CD4-positive, alpha-beta T cell treated with Interleukin-15 for 4 hours (primary cell): ENCODE measurements at places on chromosomes 2 and 18.

DNA sequence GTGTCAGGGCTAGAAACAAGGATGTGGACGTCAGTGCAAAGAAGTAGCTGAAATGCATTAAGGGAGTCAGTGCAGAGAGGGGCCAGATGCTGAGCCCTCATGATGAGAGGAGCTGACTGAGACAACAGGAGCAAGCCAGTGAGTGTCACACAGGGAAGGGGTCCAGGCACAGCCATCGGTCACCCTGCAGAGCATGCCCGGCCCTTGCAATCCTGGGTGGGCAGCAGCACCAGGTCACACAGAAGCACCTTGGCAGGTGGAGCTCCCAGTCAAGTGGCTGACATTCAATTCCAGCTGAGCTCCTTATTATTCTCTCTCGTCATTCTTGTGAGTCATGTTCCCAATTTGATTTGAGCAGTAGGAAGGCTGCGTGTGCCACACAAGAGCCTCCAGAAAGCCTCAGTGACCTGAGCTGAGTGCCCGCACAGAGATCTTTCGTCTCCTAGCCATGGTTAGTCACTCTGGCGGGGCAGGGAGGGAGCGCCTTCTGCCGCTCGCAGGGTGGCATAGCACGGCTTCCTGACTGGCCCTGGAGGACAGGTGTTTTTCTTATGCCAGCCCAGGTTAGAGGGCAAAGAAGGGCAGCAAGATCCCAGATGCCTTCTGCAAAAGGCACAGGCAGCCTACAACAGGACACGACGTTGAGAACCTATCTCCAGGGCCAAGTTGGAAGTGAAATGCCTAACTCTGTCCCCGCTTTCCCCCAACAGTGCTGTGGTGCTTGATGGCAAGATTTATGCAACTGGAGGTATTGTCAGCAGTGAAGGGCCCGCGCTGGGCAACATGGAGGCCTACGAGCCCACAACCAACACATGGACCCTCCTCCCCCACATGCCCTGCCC is 220.9 kb downstream of the ATAD2B start:
- DNase-seq, result no peak

DNA sequence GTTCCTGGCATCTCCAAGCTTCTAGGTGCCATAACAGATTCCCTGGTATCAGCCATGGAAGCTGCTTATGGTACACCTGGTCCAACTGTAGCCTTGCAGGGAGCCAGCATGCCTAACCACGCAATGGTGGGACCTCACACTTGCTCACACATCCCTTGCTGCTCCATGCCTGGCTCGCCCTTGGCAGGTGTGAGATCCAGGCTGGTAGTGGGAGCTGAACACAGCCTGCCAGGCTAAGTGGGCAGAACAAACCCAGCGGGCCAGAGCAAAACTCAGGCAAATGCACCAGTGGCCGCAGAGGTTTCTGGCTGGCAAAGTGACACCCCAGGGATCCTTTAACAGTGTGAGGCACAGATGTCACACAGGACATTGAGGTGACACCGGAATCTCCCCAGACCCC is 185.8 kb downstream of the NDUFA10 start:
- no peak for DNase-seq

DNA sequence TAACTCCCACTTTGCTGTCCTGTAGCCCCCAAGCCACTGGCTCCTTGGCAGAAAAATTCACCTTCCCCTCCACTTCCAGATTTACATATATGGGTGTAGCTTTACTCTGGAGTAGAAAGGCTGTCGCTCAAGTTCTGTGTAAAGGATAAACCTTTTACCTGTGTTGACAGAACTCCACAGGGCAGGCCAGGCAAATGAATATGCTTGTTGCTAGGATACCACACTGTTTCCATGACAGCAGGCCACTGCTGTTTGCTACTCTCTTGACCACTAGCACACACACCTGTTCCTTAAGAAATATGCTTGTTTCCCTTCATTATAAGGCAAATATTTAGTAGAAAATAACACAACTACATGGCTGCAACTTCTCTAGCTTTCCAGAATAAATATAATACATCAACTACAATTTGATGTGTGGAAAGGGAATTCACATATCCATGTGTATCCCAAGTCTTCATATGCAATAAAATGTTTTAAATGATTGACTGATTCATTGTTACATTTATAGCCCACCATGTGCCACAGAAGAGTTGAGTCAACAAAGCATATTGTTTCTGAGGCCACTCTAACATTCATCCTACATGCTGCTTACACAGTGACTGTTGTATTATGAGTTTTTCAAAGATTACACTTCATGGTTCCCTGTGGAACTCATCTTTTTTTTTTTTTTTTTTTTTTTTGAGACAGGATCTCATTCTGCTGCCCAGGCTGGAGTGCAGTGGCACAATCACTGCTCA is 56.2 kb upstream of the ROCK1 start:
- no peak for DNase-seq

DNA sequence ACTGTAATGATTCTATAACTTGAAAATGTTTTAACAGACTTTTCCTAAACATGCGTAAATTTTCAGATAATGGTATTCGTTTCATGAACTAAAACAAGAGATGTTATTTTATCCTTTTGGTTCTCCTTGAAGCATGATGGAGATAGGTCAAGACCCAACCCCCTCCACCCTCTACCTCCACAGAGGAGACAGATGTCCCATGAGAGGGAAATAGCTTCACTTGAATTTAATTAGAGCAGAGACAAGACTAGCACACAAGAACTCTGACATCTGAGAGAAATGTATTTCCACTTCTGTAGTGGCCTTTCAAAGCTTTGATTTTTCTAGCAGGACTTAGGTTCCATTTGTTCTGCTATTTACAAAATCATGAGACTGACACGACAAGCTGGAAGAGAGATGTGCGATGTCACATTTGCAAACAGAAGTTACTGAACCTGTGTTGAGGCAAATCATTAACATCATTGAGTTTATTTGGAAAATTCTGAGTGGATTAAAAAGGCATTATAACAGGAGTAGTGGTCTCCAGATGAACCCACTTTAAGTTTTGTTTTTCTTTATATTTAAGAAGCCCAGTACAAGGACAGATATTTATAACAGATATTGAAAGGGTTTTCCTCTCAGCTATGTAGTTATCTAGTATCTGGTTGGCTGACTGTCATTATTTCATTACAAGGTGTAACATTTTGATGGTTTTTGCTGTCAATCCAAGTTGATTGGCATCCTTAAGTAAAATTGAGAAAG is 276.2 kb downstream of the ASXL3 start:
- DNase-seq, result no peak

DNA sequence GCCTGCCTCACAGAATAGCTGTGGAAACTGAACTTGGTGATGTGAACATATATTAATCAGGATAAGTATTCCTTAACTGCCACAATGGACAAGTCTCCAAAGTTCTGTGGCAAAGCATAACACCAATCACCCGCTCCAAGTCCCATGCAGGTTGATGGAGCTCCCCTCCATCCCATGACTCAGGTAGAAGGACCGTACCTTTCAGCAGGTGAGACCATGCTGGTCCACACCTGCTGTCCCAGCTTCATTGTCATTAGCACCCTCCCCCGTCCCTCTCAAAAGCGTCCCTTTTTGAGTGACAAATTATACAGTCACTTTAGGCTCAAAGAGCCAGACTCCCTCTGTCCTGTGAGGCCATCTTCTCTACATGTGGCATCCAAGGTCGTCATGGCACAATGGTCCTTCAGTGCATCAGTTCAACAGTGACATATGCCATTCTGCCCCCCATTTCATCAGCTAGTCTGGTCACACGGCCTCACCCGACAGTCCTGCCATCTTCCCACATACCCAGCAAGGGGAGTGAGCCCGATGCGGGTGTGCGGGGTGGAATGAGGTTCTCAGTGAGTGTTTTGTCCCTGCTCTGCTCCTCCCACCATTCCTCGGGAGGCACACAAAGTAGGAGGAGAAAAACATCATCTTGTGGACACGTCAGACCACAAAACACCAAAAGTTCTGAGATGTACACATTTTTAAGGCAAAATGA is 136.7 kb upstream of the MYCN start:
- DNase-seq, result no peak

DNA sequence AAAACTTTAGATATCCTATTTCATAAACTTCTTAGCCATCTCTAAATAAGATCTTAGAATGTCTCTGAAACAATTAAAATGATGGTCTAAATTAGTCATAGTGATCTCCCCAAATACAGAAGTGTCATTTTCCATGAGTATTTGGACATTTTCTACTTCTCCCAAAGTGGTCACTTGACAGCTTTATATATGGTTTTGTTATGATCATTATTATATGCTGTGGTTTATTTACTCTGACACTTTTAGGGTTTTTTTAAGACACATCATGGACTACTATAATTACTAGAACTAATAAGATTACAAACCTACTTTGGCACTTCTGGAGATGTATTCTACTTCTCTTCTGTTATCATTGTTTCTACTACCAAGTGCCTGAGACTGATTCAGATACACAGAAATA is 47.1 kb downstream of the SLC25A12 start:
- DNase-seq, result no peak

GRCh38 chr2:191128172-191128910 is 22.5 kb downstream of the STAT4 start:
- DNase-seq, result peak; percentile 41

DNA sequence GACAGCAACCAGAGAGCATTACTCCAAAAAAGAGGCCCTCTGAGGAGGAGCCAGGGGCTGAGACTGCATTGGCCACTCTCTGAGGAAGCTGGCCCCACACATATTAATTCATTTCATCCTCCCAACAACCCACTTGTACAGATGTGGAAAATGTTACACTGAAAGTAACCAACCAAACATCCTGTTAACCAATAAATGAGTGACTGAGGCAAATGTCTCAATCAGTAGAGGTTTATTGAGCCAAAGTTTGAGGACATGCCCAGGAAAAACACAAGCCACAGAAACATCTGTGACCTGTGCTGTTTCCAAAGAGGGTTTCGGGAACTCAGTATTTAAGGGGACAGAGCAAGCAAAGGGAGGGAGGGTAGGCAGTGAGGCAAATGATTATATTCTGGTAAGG is 53.0 kb downstream of the SKA1 start:
- DNase-seq, result no peak

GRCh38 chr2:15645720-15646385 is 54.2 kb downstream of the DDX1 start:
- DNase-seq, result no peak

DNA sequence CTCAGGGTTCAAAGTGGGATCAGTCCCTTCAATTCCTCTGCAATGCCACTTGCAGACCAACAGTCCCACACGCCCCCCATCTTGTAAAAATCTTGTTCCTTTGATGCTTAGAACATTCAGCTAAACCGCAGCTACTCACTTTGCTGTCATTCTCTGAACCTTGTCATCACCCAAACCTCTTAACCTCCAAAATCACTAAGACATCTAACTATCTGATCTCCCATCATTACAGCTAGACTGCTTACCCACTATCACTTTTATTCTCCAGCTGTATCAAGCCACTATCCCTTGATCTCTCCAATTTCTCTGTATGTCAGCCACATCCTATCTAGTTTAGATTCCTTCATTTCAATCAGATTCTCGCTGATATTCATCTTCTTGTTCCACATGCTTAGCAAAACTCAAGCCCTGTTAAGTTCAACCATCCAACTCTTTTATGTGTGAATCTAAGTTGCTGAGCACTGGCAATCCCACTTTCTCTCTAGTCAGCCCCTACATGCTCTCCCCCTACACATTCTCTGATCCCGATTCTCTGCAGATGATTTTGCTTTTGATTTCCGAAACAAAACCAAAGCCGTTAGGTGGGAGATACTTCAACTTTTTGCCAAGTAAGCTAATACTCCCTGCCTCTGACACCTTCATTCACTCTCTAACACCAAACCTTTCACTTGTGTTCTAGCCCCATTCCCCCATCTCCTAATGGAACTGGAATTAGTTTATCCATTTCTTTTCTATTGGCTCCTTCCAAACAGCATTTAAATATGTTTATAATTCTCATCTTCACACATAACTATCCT is 4.6 kb downstream of the GTF3C2 start:
- peak; percentile 11 for DNase-seq

GRCh38 chr2:20398956-20399567 is 47.8 kb upstream of the RHOB start:
- no peak for DNase-seq

DNA sequence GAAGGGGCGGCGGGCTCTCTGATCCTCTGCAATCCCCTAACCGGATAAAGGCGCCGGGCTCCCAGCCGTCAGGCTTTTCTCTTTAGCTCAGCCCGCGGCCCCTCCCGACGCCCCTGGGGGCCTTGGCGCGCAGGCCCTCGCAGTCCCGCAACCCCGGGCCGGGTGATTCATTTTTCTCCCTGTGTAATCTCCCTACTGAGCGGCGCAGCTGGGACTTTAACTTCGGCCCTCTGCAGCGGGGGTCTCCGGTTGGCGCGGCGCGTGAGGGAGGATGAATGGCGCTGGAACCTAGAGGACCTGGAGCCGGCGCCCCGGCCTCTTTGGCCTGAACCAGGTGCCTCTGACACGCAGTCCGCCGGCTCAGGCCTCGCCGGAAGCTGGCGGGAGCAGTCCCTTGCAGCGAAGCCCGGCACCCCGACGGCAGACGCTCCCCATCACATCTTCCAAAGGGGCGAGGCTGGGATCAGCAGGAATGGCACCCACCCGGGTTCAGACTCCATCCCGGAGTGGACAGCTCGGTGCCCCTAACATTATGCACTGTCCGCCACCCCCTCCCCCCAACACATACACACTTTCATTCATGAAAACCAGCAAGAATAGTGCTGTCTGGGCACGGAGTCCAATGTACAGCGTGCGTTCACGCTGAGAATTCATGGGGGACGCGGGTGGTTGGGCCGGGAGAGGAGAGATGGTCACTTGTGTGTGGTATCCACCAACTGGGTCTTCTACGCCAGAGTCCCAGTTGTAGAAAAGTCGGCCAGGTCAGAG is 1.2 kb downstream of the CNGA3 start:
- no peak for DNase-seq

GRCh38 chr2:120770641-120771040 is 35.0 kb downstream of the GLI2 start:
- no peak for DNase-seq

DNA sequence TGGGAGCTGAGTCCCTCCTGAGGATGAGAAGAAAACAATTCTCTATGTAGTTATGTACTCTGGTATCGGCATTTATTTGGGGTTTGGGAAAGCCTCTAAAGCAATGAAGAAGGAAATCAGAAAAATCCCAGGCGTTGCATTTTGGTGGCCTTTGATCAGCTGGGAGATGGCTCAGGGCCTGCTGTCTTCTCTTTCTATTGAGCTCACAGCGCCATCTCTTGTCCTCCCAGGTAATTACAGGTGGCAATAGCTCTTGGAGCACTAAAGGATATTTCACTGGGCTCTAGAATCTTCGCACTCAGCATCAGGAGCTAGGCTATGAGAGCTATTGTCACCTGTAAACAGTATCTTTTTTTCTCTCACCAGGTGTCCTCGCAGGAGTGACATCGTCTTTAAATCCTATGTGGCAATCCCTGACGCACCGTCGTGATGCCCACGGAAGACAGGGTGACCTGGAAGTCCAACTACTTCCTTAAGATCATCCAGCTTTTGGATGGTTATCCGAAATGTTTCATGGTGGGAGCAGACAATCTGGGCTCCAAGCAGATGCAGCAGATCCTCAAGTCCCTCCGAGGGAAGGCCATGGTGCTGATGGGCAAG is 76.1 kb upstream of the PMAIP1 start:
- DNase-seq, result peak; percentile 34

- no peak for DNase-seq
Measured at GRCh38 chr18:76412010-76412817, 82.8 kb downstream of the ZNF516 start.
